ENCODE measurements at places on chromosomes 11 and 22.
A peak's percentile ranks its signal among the peaks of the same experiment; 100 is the strongest.

- DNase-seq, result peak; percentile 33
These were observed 60.3 kb downstream of the APOL3 start for GRCh38 chr22:36100134-36100824.

DNA sequence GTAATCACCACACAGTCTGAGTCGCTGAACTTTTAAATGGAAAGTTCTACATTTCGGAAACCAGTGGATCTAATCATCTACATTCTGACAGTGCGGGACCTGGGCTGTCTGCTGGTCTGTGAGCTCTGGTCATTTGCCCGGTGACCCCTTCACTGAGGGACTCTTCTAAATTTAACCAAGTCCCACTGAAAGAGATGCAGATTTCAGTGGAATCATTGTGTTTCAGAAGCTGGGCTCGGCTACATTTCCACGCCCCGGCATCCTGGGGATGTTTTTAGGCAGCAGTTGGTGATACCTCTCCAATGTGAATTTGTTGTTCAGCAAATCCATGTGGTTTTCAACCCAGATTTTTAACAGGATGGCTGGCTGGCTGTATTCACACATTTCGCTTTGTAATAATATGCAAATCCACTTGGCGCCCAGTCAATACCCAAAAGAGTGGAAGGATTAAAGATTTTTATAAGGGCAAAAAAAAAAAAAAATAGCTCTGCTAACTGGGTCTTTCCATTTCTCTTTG, 145.5 kb upstream of the RASSF10 start:
- DNase-seq, result no peak

GRCh38 chr11:28770806-28771205, 662.6 kb downstream of the METTL15 start:
- no peak for DNase-seq

- no peak for DNase-seq
These were observed 12.3 kb downstream of the OR51V1 start for GRCh38 chr11:5188201-5188600.

- no peak for DNase-seq
These were observed 110.1 kb downstream of the NOX4 start for GRCh38 chr11:89381094-89381493.

DNA sequence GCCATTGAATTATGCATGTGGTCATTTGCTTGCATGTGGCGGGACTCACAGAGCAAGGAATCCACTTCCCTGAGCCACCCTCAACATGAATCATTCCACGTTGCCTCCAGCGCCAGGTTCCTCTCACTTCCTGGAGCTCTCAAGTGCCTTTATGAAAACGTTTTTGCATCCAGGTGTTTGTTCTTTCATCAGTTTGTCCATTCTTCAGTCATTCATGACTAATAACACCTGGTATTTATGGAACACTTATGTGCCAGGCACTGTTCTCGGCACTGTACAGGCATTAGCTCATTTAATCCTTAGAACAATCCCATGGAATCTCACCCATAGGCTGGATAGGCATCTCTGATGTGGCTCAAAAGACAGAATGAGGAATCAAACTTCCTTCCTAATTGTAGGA, 256.1 kb upstream of the SYN3 start:
- DNase-seq, result no peak

- DNase-seq, result no peak
These were observed 728.0 kb downstream of the DLG2 start for GRCh38 chr11:84899134-84899533.

- DNase-seq, result no peak
These were observed 201.2 kb upstream of the MTNR1B start for GRCh38 chr11:92768121-92768840.

- DNase-seq, result no peak
These were observed 2.4 kb downstream of the HPS4 start for GRCh38 chr22:26481112-26481693.

- no peak for DNase-seq
These were observed 34.9 kb downstream of the JRKL start for GRCh38 chr11:96424693-96425092.

DNA sequence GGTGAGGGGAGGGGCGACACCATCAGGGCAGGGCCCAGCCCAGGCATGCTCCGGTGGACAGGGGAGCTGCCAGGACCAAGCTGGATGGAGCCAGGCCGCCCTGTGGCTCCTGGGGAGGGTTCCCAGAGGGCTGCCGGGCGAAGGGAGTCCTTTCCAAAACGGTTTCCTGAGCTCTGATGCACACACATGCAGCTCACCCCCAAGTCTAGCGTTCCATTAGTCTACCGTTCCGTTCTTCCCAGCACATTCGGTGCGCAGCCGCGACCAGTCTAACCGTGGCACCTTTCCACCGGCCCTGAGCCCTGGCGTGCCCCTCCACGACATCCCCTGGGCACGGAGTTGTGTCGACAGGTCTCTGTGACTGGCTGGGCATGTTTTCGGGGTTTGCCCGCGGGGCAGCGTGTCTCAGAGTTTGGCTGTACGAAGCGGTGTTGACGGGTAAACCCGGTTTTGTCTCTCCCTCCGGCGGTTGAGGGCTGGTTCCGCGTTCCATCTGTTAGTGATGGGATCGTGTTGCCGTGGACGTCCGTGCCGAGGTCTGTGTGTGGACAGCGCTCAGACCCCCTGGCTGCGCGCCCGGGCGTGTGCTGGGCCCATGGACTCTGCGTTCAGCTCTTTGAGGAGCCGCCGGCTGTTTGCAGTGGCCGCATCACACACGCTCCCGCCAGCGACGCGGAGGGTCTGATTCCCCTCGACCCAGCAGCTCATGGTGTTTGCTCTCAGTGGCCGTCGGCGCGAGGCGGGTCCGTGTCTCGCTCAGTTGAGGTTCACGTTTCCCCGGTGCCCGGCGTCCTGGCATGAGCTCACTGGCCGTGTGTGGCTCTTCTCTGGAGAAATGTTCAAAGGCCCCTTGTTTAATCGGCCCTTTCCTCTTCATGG, 121.2 kb downstream of the IGLL1 start:
- DNase-seq, result no peak

GRCh38 chr11:12226093-12226492, 115.7 kb downstream of the MICAL2 start:
- no peak for DNase-seq

- DNase-seq, result no peak
These were observed 103.2 kb upstream of the KIRREL3 start for GRCh38 chr11:127103586-127104388.

DNA sequence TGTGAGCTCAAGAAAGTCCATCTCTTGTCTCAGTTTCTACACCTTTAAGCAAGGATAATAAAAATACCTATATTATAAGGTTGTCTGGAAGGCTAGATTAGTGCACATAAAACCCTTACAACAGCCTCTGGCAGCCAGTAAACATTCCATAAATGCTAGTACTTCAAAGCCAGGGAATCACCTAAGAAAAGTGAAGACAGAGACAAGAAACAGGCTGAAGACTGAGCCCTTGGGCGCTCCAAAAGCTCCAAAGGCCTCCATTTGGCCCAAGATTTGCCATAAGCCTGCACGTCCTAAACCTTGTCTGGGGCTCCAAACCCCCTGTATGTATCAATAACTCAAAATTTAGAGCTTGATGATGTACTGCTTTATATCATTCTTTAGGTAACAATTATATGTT, 52.2 kb upstream of the AKIP1 start:
- DNase-seq, result no peak

DNA sequence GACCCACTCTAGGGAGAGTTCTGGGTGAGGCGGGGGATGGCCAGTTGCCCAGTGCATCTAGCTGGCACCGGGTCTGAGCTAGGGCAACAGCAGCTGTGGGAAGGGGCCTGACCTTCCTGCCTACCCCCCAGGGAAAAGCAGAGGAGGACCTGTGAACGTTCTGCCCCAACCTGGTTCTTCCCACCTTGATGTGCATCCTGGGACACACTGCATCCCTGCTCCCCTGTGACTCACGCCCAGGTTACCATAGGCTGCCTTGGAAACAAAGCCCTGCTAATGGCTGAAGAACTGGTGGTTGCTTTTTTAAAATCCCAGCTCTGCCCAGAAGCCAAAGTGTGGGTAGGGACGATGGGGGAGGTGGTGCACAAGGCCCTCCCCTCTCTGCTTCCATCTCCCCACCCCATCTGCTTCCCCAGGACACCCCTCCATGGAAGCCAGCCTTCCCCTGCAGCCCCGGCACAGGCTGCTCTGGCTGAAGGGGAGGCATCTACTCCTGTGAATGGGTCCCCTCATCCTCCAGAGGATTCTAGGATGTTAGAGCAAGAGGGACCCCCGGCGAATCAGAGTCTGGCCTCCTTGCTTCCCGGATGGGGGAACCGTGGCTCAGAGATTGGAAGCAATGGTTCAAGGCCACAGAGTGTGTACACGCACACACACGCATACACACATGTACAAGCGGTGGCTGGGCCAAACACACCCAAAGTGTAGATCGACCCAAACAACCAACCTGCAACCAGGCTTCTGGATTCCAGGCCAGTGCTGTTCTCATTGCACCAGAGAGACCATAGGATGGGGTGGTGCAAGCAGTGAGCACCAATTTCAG, 7.6 kb upstream of the C11orf96 start:
- no peak for DNase-seq

GRCh38 chr11:94796190-94796580, 28.0 kb downstream of the AMOTL1 start:
- DNase-seq, result no peak

- DNase-seq, result no peak
These were observed 4.2 kb downstream of the AMPD3 start for GRCh38 chr11:10459029-10459970.

DNA sequence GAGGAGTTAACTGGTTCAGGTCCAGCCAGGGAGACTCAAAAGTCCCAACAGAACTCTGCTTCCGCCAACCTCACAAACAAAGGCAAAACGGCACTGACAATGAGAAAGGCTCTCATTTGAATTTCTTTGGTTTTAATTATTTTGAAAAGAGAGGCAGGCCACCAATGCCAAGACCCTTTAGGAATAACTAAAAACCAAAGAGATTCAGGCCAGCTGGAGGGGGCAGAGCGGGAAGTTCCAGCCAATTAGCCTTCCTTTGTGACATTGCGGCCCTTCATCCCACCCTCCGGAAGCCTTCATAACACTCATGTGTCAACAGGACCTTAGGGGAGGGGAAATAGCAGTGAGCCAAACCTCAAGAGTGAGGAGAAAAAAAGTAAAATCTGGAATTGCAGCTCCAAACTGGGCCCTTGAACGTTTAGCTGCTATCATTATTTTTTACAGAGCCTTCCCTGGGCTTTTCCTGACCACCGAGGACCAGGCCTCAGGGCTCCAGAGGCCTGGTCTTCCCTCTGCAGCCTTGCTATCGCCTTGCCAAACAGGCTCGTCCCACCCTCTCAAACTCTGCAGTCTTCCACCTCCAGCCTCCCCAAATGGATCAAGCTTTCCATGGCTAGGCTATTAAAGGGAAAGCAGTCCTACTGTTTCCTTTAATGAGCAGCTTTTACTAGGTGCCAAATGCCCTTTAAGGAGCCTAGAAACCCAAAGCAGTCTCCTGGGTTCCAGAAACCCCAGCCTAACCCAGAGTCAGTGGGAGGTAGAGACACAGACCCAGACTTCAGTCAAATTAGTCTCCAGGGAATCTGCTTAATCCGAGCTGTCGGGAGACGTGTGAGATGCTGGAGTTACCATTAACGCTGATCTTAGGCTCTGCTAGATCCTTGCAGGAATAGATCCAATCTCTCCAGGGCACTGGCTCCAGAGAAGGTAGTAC, 114.2 kb downstream of the CCDC34 start:
- no peak for DNase-seq

GRCh38 chr11:76579056-76579751, 91.3 kb downstream of the LRRC32 start:
- no peak for DNase-seq

- no peak for DNase-seq
These were observed 835 bp upstream of the RHOD start for GRCh38 chr11:67055812-67056211.

GRCh38 chr22:19150482-19151328, 613 bp upstream of the GSC2 start:
- DNase-seq, result no peak

- no peak for DNase-seq
These were observed 927.9 kb downstream of the NTM start for GRCh38 chr11:132298357-132298756.

- DNase-seq, result no peak
These were observed 28.7 kb downstream of the RPL3 start for GRCh38 chr22:39290724-39291161.

GRCh38 chr11:112797648-112798293, 163.4 kb upstream of the NCAM1 start:
- no peak for DNase-seq

DNA sequence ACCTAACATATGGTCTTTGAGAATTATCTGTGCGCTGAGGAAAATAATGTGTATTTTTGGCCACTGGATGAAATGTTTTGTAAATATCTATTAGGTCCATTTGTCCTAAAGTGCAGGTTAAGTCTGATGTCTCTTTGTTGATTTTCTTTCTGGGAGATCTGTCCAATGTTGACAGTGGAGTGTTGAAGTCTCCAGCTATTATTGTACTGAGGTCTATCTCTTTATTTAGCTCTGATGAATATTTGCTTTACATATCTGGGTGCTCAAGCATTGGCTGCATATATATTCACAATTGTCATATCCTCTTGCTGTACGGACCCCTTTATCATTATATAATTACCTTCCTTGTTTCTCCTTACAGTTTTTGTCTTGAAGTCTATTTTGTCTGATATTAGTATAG, 833.8 kb downstream of the DLG2 start:
- no peak for DNase-seq

DNA sequence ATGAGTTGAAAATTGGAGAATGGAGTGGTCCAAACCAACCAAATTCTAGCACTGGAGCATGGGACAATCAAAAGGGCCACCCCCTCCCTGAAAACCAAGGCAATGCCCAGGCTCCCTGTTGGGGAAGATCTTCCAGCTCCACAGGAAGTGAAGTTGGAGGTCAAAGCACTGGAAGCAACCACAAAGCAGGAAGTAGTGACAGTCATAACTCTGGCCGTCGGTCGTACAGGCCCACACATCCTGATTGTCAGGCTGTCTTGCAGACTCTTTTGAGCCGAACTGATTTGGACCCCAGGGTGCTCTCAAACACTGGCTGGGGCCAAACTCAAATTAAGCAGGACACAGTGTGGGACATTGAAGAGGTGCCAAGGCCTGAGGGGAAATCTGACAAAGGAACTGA, 80.5 kb upstream of the ADSL start:
- DNase-seq, result no peak

- peak; percentile 70 for DNase-seq
These were observed 10.7 kb upstream of the GSTP1 start for GRCh38 chr11:67572747-67573419.

DNA sequence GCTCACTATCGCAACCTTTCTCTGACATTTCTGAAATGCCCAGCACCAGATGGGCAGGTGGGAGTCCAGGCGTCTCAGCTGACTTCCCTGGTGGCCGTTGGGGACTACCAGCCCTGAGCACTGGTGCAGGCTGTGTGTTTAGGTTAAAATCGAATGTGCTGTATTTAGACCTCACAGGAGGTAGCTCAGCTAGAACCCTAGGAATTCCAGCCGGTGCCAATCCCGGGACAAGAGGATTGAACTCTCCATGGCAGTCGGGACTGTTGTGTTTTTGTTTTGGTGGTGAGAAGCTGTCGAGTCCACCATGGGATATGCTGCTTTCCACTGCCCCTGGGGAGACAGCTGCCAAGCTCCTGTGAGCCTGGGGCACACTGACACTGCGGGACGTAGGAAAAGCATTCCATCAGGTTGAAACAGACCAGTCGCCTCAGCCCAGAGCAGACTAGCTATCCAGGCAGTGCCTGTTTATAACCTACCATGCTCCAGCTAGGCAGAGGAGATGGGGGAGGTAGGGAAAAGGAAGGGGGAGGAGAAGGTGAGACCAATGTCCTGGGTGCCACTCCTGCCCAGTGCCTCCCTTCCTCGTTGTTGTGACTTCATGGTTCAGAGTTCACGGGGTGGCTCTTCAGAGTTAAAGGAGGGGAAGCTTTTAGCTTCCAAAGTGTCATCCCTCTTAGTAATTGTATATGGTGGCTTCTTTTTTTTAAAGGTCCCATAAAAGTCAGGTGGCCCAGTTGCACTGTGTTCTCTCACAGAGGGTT, 53.0 kb downstream of the MICAL2 start:
- DNase-seq, result no peak

- no peak for DNase-seq
These were observed 26.3 kb downstream of the APOL1 start for GRCh38 chr22:36279219-36279666.

Measured in DMS153 (cell line).